T-helper 2 cell (primary cell): ENCODE measurements at places on chromosomes 6 and 20.

GRCh38 chr6:127832381-127832780 is 68.5 kb downstream of the THEMIS start:
- DNase-seq: no peak

DNA sequence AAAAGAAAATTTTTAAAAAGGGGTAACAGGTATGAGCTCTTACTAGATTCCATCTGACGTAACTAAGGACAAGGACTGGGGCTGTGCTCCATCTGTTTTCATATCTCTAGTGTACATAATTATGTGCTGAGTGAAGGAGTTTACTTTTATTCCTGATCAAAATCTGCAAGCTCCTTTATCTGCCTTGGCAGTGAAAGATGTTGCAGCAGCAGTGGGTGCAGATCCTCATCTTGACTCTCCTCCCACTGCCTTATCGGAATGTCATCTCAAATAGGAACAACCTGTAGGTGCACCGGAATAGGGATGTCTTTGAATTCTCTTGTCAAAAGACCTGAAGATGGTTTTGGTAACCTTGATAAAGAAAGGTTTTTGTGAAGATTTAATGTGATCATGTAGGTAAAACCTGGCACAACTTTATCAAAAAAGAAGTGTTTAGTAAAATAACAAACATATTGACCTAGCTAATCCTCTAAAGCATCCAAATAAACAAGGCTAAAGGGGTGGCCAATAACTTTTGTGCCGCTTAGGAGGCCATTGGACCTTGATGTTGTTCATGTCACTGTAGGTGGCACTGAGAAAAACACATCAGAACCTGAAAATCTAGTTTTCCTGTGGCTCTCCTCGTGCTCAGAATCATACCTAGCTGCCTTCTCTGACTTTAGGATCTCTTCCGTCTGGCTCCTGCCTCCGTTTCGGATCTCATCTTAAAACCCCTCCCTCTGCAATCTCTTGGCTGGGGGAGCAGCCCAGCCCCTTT is 19.0 kb upstream of the SLC16A10 start:
- no peak for DNase-seq

DNA sequence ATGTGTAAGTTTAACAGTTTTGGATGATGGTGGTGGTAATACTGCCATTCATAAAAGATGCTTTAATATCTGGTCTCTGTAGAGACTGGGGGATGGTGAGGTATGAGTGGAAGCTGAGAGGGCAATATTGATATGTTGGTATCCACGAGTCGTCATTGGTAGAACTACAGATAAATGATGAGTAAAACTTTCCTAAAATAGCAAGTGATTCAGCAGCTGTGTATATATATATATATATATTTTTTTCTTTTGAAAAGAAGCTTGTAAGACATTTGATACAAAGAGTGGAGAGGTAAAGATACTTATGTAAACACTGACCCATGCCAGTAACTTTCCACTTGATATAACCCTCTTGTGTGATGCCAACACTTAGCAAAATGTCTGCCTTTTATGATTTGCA is 41.7 kb upstream of the CITED2 start:
- no peak for DNase-seq

- DNase-seq: no peak
Observed at GRCh38 chr6:33967265-33967767, 163.5 kb upstream of the MLN start.

DNA sequence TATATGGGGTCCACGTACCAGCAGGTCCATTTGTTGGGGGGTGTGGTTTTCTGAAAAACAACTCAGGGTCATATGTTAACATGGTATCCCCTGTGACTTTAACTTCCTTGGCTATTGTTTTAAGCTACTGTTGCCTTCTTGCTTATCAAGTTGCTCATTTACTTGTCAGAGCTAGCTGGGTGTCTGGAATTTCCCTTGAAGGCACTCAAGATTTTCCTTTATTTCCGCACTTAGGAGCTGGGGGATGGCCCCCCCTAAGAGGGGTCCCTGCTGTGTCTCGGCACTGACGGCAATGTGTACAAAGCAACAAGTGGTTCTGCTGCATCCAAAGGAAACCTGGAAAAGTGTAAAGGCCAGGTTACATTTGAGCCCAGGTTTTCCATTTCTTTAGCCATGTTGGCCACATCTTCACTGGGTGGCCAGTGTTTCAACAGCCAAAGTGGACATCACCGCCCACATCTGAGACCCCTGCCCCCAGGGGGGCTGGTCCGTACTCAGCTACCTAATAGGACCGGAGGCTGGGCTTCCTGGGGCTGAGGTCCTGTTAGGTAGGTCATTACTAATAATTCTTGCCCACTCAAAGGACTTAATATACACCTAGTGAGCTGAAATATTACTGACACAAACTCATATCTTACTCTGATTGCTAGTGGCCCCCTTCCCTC is 24.8 kb upstream of the SYNDIG1 start:
- DNase-seq: no peak

- no peak for DNase-seq
Observed at GRCh38 chr20:23874747-23875146, 4.8 kb downstream of the CST5 start.

DNA sequence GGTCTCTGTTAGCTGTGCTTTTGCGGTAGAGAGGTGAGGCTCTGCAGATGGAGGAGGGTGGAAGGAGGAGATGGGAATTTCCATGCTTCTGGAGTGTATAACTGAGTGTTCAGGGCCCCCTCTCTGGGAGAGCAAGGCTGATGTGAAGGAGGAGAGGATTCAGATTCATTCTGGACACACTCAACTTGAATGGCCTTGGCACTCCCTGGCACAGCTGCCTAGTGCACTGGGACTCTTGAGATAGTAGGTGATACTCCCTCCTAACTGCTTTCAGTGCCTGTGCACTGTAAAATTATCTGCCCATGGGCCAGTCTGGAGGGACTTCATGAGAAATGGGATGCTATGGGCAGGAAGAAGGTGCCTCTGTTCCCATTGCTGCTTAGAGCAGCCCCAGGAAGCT is 54.2 kb upstream of the MYL9 start:
- DNase-seq: no peak

- no peak for DNase-seq
Observed at GRCh38 chr20:47929368-47930115, 144.3 kb upstream of the SULF2 start.

GRCh38 chr6:25418454-25419052 is 139.4 kb downstream of the CARMIL1 start:
- no peak for DNase-seq

DNA sequence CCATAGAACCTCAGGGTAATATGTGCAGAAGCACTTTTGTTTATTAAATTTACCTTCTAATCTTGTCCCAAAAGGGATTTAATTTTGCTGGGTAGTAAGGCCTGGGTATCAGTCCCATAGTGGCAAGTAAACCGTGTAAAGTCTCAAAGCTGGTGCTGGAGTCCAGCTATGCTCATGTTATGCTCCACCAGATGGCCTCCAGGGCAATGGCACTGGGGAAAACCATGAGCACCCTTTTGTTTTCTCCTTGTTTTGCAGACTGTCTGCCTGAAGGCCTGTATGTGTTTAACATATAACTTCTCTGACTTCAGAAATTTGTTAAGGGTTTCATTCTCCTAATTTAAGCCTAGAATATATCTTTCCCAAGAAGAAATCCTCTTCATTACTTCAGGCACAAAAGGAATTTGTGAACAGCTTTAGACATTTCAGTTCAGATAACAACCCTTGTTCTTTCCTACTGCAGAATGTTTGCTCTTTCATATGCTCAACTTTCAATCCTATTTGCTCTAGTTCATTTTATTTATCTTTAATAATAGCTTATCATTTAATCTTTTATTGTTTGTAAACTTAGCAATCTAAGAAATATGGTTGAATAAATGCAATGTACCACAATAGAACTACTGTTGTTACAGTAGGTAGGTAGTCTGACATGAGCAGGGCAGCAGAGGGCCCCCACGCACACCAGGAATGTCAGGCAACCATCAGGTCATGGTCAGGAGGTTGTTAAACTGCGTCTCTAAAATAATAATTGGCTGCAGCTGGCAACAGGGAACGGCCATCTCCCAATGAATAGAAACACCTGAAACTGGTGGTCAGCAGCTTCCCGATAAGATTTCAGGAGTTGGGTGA is 162.8 kb downstream of the TENT5A start:
- no peak for DNase-seq

- DNase-seq: no peak
Observed at GRCh38 chr6:30196376-30196775, 16.8 kb downstream of the TRIM26 start.

DNA sequence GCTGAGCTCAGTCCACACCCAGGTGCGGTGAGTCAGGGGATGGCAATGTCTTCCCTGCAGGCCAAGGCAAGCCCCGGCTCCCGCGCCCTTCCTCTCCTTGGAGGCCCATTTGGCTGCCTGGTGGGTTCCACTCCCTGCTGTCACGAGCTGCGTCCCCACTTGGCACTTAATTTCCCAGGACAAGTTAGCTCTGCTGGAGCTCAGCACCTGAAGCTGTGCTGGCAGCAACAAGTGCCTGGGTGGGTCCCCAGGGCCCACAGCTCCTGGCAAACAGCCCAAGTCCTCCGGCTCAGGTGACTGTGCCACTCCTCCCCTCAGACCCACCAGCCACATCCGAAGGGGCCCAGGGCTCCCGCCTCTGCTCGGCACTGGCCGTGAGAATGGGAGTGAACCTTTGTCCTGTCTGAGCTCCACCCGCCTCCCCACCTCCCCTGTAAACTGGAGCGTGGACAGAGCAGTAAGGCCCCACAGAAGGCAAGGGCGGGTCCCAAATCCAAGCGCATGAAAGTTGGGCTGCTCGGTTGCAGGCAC is 16.9 kb downstream of the LAMA5 start:
- DNase-seq: no peak

DNA sequence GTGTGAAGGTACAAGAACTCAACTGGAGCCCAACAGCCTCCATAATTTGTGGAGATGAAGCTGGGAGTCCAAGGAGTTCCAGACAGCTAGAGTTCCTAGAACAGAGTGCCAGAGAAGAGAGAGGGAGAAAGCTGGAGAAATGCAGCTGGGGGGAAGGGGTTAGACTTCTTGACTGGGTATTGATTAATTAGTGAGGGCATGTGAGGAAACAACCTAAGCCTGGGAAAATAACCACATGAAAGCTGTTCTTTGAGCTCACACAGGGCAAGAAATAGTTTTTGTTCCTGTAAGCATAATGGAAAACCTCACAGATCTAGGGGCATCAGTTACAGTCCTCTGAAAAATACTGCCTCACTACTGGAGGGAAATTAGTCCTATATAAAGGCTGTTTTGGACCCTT is 230.5 kb upstream of the FKBP1C start:
- DNase-seq: no peak

- DNase-seq: no peak
Observed at GRCh38 chr6:5486214-5486613, 224.9 kb downstream of the FARS2 start.

- DNase-seq: no peak
Observed at GRCh38 chr6:156557251-156557910, 219.8 kb upstream of the ARID1B start.

DNA sequence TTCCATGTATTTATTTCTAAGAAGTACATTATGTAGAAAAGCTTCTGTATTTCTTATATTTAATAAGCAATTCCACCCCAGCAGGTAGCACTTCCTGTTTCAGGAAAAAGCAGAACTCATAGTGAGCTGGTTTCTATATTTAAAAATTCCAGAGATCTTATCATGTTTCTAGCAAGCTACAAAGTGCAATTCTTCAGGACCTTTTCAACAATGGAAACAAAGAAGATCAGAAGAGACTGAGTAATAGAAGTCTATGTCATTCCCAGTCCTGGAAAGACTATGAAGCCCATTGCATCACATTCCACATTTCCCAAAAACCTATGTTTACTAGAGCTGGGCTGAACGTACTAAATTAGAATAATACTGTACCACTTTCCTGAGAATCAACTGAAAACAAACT is 302.6 kb upstream of the NRSN1 start:
- no peak for DNase-seq

GRCh38 chr6:19410481-19410880 is 426.7 kb upstream of the ID4 start:
- no peak for DNase-seq

DNA sequence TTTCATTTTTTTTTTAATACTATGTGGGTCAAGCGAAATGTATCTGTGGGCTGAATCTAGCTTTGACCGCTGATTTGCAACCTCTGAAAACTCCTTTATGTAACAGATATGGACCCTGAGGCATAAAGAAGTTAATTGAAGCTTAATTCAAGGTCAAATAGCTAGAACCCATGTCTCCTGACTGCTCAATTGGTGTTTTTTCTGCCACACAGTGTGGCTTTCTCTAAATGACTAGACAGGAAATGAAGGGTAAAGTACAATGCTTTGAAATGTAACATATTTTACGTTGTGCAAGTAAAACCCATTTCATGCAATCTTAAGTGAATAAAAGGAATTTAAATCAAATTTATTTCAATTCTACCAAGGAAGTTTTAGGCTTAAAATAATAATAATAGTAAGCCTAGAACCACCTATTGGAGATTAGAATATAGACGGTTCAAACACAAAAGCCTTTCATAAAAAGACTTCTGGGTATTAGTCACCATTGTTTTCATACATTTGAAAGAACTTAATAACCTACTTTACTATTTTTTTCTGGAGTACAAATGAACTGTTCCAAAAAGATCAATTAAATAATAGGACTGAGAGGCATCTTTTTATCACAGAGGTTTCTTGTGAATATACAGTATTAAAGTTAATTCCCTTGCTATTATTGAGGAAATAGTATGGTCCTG is 279.8 kb downstream of the EPHA7 start:
- DNase-seq: no peak

DNA sequence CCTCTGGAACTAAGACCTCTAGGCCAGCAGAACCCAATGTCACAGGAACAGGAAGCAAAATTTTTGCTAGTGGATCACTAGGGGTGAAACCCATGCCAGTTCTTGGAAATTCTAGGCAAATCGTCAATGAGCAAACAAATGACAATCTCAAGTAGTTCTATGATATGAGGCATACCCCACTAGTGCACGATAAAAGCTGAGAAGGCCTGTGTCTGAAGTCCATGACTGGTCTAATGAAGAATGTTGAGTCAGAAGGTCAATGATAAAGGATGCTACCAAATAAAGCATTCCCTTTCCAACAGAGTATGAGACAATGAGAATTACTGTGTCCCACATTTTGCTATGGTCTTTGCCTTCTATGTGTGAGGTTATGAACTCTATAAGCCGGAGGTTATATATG is 149.4 kb upstream of the NOX3 start:
- no peak for DNase-seq

DNA sequence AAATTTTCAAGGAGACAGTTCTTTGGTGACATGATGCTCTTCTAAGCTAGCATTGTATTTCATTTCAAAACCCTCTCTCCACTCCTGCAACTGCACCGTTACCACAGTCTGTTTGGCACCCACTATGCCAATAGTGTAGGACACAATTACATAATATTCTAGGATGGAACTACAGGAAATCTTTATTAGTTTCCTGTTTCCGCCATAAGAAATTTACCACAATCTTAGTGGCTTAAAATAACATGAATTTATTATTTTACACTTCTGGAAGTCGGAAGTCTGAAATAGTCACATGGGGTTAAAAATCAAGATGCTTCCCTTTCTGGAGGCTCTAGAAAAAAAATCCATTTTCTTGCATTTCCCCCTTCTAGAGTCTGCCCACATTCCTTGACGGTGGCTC is 733.1 kb downstream of the HDGFL1 start:
- no peak for DNase-seq
